ENCODE measurements at places on chromosomes 6 and 20.

- no peak for DNase-seq
Measured at GRCh38 chr6:167073679-167074274, 49.1 kb upstream of the CCR6 start.

DNA sequence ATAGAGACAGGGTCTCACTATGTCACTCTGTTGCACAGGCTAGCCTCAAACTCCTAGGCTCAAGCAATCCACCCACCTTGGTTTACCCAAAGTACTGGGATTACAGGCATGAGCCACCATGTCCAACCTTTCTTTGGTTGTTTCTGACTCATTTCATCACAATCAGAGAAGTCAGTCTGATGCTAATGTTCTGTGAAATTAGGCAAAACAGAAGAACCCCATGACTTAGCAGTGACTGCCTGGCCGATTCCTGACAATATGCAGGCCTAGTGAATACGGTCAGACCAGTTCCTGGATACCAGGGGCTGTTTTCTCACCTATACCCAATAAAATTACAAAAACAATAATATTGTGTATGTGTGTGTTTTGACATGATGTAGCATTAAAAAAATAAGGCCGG is 58.8 kb upstream of the BTN3A2 start:
- no peak for DNase-seq

DNA sequence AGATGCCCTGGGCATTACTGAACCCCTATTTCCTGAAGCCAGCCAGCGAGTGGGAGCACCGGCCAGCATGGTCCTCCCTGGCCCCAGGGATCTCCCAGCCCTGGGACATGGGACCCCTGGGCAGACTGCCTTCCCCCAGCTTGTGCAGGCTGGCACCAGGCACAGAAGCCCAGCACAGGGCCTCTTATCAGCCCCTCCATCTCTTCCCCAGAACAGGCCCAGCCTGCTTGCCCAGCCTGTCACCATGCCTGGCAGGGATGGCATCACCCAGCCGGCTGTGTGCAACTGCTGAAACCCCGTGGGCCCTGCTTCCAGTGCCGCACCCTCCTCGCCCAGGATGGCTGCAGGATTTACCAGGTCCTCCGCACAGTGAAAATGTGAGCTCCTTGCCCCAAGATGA is 6.1 kb upstream of the OSBPL2 start:
- no peak for DNase-seq

DNA sequence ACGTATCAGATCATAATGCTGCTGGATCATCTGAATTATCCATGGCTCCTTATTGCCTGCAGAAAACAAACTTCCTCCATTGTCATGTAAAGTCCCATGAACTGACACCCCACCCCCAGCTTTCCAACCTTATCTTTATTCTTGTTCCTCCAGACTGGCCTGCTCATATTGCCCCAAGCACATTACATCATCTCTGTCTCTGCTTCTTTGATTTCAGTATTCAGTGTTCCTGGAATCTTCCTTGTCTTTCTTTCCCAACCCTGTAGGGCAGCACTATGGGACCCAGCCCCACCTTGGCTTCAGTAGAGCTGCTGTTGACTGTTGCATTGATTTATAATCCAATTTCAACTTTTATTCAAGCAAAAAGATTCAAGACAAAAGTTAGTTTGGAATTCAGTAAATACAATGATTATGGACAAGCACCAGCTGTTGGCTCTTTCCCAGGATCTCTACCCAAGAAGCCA is 187.5 kb upstream of the ECI2 start:
- DNase-seq: no peak

GRCh38 chr6:70164556-70164955 is 138.3 kb downstream of the COL9A1 start:
- DNase-seq: no peak

DNA sequence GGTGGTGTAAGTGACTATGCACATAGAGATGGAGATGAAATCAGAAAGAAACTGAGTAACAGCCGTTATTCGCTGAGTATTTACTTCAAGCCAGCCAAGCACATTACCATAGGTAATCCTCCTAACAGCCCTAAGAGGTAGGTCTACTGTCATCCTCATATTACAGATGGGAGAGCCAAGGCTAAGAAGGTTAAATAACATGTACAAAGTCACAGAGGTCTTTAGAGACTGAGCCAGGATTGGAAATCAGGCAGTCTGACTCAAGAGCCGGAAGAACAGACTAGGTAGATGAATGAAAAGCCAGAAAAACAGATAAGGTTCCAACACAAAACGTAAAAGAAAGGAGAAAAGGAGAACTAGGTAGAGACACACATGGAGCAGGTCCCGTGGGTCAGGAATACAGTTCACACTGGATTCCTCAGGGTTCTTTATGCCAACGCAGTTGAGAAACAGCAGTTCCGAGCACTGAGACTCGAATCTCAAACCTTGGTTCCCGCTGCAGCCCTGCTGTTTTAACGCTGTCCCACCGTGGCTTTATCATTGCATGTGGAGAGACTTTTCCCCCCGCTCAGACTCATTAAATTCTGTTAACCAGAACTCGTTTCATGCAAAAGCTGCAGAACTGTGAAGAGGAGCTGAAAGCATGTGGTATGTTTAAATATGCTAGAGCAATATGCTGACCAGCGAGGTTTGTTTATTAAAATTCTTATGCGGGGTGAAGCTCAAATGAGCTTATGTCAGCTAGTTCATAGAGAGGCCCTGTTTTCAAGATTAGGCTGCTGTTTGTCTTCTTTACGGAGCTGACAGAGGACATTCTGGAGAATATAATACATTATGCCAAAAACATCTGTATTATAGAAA is 537.9 kb downstream of the CD83 start:
- no peak for DNase-seq

GRCh38 chr6:28980852-28981430 is 24.2 kb downstream of the ZNF311 start:
- no peak for DNase-seq

DNA sequence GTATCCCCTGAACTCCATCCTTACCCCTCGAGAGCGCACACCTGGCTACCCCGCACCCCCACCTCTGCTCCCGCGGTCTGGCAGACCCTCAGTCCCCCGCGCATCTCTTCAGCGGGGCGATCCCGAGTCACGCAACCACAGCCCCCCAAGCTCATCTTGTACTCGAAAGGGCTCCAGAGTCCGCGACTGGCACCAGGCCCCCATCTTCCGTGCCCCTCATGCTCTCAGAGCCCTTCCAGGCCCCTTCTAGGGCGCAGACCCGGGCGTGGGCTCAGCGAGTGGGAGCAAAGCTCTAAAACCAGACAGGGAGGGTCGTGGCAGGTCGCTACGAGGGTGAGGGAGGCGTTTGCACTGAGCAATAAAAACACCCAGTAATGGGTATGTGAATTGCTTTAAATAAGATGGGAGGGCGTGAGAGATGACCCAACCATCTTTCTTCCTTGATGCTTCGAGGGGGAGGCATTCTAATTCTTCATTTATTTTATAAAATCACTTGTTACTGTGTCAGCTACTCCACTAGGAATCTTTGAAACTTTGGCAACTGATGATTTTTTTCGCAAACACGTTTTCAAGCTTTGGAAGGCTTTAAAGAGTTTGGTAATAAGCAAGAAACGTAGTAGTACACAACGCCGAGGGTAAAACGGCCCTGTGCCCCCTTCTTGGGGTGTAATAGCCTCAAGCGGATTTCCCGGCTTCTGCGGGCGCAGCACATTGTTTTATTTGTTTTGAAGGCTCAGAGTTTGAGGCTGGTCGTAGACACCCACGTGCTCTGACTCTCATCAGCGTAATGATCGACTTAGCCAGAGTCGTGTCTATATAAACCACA is 42.6 kb upstream of the SUPT3H start:
- DNase-seq: no peak

GRCh38 chr6:126944512-126944911 is 174.0 kb upstream of the RSPO3 start:
- DNase-seq: no peak

- no peak for DNase-seq
Measured at GRCh38 chr6:111080698-111081097, 6.6 kb upstream of the SLC16A10 start.

GRCh38 chr6:30760549-30760948 is 16.2 kb upstream of the IER3 start:
- DNase-seq: no peak

- no peak for DNase-seq
Measured at GRCh38 chr6:90596967-90597539, 10.2 kb upstream of the MAP3K7 start.

DNA sequence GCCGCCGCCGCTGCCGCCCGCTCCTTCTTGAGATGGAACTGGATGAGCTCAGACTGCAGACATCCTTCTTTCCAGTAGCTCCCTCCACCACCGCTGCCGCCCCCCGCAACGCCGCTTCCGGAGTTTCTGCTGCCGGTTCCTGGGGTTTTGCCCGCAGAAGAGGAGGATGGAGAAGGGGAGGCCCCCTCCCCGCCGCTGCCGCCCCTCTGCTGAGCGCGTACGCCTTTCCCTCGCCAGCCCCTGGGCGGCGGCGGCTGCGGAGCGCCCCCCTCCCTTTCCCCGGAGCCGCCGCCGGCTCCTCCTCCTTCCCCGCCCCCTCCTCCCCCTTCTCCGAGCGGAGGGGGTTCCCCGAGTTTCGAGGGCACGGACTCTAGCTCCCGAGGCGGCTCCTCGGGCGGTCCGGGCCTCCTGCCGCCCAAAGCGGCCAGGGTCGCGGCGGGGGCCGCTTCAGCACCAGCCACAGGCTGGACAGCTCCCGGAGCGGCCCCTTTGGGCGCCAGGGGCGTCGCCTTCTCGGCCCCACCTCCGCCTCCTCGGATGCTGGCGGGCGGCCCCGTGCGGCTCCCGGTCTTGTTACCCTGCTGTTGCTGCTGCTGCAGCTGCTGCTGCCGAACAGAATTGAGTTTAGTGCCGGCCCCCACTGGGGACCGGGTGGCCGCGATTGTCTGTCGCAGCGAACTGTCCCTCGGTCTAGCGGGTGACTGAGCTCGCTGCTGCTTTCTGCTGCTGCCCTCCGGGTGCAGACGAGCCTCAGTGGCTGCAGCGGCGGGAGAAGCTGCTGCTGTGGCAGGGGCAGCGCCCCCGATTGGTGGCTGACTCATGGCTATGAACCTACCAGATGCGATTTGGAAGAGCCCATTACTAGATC is 3.1 kb downstream of the MTCL3 start:
- no peak for DNase-seq

- DNase-seq: no peak
Measured at GRCh38 chr6:139983555-139984276, 609.3 kb upstream of the CITED2 start.

DNA sequence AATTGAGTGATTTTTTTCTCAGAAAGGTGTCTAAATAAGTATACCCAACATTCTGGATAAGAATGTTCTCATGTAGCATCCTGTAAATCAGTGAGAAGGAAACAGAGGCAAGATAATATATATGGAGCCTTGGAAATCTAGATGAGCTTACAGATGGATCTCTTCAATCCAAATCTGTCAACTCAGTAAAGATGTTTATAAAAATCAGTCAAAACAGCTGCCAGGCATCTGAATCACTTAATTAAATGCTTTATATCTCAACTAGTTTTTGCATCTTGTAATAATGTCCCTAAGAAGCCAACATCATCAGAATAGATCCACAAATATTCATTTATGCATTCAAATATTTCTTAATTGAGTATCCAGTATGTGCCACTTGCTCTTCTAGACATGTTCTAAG is 300.2 kb downstream of the KHDC1L start:
- no peak for DNase-seq

GRCh38 chr20:1784586-1784985 is 110.6 kb upstream of the SIRPA start:
- DNase-seq: no peak

DNA sequence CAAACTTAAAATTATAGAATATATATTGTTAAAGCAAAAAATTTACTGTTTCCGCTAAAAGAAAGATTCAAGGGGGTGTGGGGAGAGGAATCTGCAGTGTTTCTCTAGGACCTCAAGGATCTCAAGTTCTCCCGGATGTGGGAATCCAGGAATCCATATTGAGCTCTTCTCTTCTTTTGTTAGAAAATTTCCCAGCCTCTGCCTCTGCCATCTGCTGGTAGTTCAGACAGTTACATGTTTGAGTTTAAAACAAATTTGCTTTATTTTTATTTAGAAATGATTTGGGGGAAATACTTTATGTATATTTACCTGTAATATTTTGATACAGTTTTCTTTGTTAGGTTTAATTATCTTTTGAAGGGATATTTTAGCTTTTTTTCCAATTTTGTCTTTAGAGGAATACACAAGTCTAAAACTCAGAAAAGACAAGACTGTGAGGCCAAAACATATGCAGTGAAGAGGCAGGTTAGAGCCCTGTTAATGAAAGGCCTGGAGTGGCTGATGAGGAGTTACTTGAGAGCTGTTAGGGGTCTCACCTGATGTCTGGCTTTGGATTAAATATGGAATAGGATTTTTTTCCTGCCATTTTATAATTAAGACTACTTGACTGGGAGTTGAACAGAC is 268.8 kb downstream of the ARID1B start:
- DNase-seq: no peak

DNA sequence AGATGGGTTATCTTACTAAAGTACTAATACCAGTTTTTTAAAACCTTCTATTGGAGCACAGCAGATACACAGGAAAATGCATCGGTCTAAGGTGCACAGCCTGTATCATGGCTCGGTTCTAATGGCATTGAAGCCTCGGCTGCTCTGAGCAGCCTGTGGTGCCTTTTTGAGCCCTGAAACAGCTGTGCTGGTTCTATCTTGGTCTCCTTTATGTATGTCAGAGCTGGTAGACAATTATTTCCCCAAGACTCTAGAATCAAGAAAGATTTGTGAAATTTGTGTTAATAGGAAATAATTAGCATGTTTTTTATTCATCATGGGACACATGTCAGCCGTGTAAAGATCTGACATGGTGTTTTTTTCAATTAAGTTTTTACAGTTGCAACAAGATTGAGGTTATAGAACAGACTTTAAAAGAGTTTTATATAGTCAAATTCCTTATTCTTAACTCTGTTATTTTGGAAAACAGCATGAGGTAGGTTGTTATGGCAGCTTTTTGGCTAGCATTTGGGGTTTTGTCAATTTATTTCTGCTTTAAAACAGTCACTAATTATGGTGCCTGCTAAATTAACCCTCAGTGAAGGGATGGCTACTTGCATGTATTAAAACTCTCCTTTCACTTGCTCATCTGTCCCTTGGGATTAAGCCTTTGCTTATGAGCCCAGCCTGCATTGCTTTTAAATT is 40.3 kb upstream of the C20orf144 start:
- DNase-seq: no peak

DNA sequence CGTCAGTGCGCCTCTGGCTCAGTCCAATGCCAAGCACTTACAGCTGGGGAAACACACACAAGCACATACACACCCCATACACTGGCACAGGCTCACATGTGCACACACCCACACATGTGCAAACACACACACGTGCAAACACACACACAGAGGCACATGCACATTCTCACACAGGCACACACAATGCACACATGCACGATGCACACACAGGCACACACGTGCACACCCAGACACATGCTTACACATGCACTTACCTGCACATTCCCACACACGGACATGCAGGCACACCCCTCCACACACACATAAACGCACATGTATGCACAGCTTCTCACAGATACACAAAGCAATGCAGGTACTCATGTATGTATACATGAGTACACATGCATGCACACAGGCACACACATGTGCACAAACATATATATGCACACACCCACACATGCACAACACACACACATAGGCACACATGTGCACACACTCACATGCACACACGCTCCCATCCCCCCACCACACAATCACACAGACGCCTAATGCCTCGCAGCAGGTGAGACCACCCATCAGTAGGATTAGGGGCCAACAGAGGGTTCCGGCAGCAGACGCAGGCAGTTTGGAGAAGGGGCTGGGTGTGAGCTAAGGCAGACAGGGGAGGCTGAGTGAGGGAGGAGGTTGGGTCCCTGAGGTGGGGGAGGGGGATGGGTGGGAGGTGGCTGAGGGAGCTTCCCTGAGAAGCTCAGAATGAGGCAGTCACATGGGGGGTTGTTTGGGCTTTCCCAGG is 71.2 kb upstream of the SLCO4A1 start:
- DNase-seq: no peak
